ENCODE measurements at places on chromosomes 1 and 21.

DNA sequence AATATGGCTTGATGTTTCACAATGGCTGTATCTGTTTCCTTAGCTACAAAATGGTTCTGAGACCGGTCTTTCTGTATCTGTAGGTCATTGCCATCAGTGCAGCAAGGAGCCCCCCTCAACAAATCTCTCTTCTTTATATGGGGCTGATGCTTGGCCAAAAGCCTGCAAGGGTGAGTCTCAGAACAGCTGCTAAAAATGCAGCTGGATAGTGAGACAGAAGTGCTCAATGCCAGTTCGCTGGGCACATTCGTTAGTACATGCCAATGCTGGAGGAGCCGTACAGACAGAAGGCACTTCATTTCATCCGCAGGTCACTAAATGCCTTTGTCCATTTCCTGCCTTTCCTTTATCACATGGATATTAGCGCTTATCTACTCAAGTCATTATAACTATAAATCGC lies 67.3 kb downstream of the RUNX1 start:
- no peak for DNase-seq

DNA sequence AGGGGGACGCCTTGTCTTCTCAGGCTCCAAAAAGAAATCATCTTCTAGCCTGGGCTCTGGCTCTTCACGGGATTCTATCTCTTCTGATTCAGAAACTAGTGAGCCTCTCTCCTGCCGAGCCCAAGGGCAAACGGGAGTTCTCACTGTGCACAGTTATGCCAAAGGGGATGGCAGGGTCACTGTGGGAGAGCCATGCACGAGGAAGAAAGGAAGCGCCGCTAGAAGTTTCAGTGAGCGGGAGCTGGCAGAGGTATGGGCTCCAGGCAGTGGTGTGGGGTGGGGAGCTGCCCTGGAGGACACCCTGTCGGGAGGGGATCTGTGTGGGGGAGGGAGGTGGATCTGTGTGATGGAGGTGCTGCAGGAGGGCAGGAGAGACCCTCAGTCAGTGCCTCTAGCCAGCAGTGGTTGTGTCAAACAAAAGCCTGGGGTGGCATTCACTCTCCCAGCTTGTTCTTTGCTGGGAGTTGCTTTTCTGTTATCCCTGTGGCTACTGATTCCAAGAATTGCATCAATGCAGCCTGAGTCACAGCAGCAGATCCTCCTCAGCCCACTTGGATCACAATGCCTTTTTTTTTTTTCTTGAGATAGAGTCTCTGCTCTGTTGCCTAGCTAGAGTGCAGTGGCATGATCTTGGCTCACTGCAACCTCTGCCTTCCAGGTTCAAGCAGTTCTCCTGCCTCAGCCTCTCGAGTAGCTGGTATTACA lies 21.8 kb downstream of the KDM4A start:
- DNase-seq: no peak

DNA sequence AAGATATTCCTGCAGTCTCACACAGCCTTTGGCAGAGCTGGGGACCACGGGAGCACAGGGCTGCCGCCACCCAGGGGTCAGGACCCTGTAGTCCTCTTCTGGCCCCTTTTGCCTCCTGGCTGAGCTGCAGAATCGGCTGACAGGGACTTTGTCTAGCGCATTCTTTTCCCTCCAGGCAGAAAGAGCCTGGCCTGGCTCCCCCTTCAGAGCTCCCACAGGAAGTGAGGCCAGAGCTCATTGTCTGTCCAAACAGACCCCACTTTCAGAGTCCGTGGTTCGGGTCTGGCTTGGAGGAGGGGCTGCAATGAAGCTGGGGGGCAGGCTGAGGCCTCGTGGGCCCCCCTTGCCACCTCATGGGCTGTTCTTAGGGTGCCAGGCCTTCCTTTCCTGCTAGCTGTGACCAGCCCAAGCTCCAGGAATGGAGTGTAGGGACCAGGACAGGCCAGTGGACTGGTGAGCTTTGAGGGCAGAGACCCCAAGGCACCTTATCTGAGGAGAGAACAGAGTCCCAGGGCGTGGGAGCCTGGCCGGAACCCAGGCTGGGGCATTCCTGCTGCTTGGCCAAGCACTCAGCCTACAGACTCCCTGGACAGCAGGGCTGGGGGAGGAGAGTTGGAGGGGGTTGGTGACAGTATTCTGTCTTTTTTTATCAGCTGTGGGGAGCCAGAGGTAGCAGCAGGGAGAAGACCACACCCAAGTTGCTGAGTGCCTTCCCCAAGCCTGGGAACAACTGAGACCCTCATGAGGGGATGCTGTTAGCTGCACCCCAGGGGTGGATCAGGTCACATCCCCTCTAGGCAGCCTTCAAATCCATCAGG lies 4.7 kb downstream of the CELSR2 start:
- DNase-seq: no peak

GRCh38 chr1:29145739-29146437 lies 22.2 kb upstream of the TMEM200B start:
- no peak for DNase-seq

DNA sequence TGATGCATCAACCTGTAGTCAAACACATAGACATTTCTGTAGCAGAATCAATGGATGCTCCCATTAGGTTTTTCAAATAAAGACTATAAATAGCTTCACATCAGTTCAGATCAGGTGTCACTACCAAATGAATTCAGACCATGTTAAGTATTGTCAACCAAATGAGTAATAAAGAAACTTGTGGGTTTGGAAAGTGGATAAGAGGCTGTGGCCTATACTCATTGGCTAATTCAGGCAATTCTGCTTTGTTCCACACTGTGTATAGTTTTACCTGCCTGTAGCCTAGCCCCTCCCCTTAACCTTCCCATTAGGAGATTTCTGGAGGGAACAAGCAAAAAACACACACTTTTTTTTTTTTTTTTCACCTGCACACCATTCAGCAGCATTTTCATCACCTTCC lies 321.2 kb downstream of the HLX start:
- DNase-seq: peak; percentile 33

GRCh38 chr1:218665221-218665620 lies 320.1 kb downstream of the TGFB2 start:
- no peak for DNase-seq

- no peak for DNase-seq
These were observed 12.7 kb upstream of the DYNLT5 start for GRCh38 chr1:66739401-66740157.

GRCh38 chr1:164137273-164137925 lies 421.6 kb upstream of the PBX1 start:
- DNase-seq: no peak

GRCh38 chr1:43272576-43273571 lies 3.1 kb downstream of the TMEM125 start:
- DNase-seq: no peak

- DNase-seq: no peak
These were observed 1.4 kb downstream of the CD1A start for GRCh38 chr1:158255656-158256055.

DNA sequence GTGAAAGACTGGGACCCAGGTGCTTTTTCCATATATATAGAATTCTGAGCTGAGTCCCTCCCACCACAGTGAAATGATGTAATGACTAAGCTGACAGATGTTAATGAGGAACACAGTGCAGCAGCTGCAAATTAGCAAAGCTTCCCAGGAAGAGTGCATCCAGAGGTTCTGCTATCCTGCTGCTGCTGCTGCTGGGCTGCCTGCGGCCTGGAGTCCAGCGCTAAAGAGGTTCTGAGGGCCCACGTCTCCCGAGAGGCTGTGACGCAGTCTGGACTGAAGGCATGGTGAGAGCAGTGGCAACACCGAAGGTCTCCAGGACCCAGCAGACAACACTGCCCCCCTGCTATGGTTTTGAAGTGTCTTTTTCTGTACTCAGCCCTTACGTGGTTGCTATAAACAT lies 63.9 kb downstream of the URB2 start:
- DNase-seq: no peak

- DNase-seq: peak; percentile 27
These were observed 53.9 kb upstream of the SAMD13 start for GRCh38 chr1:84247425-84248220.

GRCh38 chr1:101346419-101346818 lies 109.6 kb downstream of the S1PR1 start:
- no peak for DNase-seq

DNA sequence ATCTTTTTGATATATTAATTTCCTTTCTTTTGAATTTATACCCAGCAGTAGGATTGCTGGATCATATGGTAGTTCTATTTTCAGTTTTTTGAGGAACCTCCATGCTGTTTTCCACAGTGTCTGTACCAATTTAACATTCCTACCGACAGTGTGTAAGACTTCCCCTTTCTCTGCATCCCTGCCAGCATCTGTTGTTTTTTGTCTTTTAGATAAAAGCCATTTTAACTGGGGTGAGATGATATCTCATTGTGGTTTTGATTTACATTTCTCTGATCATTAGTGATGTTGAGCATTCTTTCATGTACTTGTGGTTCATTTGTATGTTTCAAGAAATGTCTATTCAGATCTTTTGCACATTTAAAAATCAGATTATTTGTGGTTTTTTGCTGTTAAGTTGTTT lies 62.4 kb upstream of the STUM start:
- DNase-seq: no peak

- DNase-seq: no peak
These were observed 12.4 kb downstream of the RIPK4 start for GRCh38 chr21:41754479-41754891.

DNA sequence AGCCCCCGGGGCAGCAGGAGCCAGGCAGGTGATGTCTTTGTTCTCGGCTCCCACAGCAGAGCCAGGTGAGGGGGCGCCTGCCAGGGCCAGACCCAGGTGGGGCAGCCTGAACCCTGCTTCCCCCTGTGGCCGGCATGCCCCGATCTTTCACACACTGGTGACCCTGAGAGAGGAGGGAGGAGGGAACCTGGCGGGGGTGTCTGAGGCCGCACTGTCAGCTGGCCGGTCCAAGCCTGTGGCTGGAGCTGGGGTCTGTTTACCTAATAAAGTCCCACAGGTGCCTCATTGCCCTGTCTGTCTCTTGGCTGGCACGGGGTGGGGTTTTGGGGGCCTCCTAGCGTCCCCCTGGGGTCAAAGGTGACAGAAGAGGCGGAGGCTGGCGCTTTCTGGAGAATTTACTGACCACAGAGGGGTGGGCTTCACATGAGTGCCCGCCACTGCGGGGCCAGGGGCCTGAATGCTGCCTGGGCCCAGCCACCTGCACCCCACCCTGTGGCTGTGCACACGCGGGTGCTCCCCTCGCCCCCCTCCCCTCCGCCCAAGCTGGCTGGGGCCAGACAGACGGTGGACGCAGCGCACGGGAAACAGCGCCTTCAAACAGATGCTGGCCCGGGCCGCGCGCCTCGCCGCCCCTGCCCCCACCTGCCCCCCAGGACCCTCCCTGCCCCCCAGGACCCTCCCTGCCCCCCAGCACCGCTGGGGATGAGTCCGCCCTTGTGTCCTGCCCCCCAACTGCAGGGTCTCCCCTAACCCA lies 5.8 kb downstream of the TMEM240 start:
- no peak for DNase-seq

DNA sequence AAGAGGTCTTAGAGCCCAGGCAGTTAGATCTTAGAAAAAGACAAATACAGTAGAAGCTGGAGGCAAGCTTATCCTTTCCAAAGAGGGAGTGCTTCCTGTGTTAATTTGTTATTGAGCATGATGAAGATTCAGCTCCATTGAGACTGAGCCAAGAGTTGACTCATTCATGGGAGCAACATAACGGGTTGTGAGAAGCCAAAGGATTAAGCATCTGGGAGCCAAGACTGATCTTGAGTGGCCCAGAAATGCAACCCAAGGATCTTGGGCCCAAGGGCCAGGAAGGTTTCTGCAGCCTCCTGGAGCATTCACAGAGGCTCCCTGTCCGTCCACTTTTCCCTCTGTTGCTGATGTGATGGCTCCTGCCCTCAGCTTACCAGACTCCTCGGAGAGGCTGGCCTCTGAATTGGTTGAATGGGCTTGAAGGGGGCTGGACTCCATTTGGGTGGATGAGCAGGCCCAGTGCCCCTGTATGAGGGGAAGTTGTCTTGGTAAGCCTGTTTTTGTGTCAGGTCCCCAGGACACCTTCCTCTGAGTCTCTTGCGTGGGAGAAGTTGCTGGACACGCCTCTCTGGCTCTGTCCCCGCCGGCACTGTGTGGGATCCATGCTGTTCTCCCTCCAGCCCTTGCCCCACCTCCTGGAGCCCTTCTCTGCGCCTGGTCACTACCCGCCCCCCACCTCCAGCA lies 42.4 kb downstream of the PDE9A start:
- no peak for DNase-seq
